ENCODE measurements at places on chromosomes 4 and X.

DNA sequence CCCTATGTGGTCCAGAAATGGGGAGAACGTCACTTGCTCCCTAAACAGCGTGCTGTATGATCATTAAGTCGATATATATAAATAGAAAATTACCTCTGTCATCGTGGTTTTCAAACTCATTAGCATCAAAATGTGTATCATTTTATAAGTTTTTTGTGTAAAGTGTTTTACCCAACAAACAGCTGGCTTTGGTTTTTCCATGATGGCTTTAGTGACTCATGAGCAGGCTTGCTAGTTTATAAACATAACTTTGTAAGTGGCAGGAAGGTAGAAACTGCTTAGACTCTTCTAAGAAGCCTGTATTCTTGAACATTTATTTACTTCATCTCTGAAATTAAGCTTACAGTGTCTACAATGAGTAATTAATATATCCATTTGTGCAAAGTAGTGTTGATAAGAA is 108.4 kb upstream of the DIPK2B start:
- DNase-seq: no peak

DNA sequence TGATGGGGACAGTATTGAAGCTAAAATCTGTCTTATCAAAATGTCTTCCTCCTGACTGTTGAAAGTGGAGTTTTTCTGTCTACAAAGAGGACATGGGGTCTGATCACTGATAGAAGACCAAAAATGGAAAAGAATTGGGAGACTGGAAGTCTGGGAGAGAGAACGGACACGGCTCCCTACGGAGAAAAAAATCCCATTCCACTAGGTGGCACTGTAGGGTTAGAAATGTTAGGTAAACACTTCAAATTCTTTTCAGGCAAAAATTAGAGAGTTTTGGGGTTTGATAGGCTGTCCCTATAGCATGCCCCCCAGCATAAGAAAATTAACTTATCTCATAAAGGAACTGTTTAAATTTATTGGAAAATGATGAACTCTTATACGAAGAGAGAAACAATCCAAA is 200.5 kb downstream of the FAM133A start:
- DNase-seq: no peak

DNA sequence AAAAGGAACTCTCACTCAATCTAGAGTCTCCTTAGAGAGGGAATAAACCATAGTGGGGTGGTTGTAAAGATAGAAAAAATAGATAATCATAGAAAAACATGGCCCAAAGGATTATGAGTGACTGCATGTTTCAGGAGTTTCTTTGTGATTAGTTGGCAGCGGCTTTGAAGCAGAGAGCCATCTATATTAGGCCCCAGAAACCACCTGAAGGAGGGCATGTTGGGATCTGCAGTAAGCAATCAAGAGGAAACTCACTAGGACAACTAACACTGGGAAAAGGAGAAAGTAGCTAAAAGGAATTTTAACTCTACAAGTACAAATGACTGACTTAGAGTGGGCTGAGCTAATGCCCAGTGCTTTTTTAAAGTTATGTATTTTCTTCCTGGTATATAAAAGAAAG is 269.2 kb upstream of the NRK start:
- no peak for DNase-seq

DNA sequence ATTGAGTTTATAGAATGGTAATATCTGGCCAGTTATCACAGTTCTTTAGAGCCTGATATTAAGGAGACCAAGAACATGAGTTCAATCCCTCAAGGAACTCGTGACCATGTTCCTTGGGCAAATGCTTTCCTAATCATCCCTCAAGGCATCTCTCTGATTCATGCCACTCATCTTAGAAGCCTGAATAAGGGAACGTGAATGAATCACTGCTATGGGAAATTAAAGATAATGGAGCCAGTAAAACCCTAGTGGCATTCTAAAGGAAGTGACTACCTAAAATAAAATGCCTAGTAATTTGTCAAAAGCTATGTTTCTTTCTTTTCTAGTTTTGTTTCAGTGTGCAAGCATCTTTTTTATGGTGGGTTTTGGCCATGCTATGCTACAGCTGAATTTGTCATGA is 1161.3 kb downstream of the C4orf33 start:
- DNase-seq: no peak

DNA sequence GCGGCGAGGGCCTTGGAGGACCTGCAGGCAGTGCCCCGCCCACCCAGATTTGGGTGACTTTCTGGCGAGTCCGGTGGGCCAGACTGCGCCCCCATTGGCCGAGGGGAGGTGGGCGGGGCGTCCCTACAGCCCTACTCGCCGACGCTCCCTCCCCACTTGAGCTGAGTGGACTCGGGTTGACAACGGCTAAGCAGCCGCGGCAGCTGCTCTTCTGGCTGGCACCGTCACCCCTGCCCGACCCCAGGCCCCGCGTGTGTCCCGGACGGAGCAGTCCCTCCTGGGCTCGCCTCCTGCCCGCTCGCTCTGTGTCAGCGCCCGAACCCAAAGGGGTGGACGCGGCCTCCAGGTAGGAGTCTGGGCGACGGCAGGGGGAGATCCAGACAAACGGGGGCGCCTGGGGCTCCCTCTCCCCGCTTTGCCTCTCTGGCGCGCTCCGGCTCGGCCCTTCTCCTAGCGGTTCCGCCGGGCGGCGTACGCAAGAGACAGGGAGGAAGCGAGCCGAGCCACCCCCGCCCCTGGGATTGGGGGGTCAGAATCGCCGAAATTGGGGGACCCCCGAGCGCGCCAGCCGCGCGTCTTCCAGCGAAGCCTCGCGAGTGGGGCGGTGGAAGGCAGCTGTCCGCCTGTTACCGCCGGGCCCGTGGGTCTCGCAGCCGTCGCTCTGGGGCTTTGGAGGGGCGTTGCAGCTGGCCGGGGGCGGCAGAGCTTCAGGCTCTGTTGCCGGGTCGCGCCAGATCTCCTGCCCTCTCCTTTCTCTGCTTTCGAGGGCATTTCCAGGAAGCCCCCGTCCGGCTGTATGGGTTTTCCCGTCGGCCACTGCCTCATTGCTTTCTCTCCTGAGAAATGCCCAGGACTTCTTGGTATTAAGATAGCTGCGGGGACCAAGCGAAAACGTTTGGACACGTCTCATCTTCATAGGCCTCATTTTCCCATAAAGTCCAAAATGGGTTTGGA is 46.3 kb downstream of the STARD8 start:
- DNase-seq: no peak

- no peak for DNase-seq
These were observed 110.8 kb upstream of the TRIM2 start for GRCh38 chr4:153093396-153093795.

DNA sequence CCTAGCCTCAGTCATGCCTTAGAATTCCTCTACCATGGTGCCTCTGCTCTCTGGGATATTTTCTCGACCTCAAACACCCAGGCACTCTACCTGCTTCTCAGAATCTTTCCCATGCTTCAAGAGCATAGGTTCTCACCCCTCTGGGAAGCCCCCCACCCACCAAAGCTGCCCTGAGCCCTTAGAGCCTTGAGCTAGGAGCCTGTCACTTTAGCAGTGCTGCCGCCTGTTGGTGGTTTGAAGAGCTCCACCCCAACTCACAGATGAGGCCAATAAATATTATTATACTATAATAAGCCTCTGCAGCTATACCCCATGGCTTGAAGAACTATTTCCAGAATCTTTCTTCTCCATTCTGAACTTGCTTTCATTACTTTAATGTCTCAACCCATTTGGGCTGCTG is 109.7 kb downstream of the RTL5 start:
- DNase-seq: no peak

GRCh38 chrX:118024482-118024881 is 92.1 kb downstream of the KLHL13 start:
- DNase-seq: no peak

GRCh38 chr4:38084877-38085711 is 124.9 kb downstream of the PTTG2 start:
- no peak for DNase-seq

DNA sequence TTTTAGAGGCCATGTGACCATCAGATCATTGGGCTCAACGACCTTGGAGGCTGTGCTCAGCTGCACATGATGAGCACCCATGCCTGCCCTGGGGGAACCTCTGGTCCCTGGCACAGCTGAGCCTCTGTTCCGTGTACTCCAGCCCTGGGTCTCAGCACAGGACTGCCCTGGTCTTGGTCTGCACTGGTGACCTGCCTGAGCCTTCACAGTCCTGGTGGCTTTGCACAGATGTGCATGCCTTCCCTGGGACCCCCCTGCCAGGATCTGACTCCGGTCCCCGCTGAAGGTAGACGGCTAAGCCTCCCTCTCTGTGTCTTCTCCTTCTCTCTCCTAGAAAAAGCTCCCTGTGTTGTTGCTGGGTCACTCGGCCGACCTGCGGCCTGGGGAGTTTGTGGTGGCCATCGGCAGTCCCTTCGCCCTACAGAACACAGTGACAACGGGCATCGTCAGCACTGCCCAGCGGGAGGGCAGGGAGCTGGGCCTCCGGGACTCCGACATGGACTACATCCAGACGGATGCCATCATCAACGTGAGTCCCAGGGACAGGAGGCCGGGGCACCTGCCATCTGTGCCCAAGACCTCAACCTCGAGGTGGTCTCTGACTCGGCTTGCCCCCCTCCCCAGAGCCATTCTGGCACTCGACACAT is 21.6 kb downstream of the HTRA3 start:
- no peak for DNase-seq

GRCh38 chr4:159598602-159599001 is 495.7 kb downstream of the RAPGEF2 start:
- no peak for DNase-seq

- DNase-seq: no peak
These were observed 216.4 kb upstream of the TET2 start for GRCh38 chr4:104930298-104930697.

GRCh38 chr4:48329193-48329592 is 12.1 kb upstream of the SLAIN2 start:
- no peak for DNase-seq

GRCh38 chr4:135204311-135204710 is 1002.7 kb upstream of the PABPC4L start:
- DNase-seq: no peak

DNA sequence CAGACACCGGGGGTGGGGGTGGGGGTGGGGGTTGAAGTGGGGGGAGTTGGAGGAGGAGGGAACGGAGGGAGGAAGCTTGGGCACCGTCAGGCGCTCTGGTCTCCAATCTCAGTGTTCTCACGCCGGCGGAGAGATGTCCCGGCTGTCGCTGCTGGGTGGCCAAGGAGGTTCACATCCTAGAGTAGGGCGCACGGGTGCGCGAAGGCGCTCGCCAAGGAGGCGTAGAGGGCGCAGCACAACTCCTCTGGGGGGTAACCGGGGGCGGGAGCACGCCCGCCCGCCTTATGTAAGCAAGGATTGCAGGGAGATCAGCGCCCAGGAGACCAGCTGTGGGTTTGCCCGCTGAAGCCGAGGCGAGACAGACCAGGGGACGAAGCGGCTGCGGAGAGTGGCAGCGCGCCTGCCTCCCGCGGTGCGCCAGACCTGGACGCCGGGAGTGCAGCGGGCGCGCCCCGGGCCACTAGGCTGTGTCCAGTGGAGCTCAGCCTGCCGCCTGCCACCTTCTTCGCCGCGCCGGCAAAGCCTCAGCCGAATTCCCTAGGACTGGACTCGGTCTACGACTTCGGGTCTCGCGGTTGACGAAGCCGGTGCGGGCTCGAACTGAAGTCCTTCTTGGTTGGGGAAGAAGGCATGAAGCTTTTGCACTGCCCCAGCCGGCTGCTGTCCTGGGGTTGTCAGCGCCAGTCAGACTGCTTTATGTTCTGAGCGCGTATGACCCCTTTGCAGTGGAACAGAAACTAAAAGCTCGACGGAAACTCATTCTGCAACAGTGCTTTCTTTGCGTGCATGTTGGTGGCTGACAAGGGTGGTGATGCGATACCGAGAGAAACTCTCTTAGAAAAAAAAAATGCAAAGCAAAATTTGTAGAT is 707 bp upstream of the UNC5C start:
- DNase-seq: no peak

DNA sequence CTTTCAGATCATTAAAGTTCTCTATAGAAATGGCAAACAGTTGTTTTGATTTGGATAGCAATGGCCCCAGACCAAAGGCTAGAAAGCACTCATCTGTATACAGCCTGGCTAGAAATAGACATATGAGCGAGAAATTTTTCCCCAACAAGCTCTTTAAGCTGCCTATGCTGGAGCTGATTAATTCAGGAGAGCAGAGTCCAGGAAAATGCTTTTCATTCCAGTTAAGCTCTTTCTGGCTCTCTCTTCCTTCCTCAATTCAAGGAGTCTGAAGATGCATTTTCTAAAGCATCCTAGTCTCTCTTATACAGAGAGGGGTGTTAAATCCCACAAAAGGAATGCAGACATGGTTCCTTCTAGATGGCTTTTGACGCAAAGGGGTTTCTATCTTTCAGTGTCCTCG is 141.7 kb upstream of the RAI2 start:
- no peak for DNase-seq

GRCh38 chrX:139172731-139173130 is 357.8 kb upstream of the F9 start:
- no peak for DNase-seq

GRCh38 chrX:68409194-68409593 is 24.1 kb downstream of the OPHN1 start:
- no peak for DNase-seq

GRCh38 chr4:181528570-181529184 is 714.5 kb upstream of the TENM3 start:
- no peak for DNase-seq

- DNase-seq: no peak
These were observed 548.9 kb downstream of the PPP4R3C start for GRCh38 chrX:26914232-26914631.

DNA sequence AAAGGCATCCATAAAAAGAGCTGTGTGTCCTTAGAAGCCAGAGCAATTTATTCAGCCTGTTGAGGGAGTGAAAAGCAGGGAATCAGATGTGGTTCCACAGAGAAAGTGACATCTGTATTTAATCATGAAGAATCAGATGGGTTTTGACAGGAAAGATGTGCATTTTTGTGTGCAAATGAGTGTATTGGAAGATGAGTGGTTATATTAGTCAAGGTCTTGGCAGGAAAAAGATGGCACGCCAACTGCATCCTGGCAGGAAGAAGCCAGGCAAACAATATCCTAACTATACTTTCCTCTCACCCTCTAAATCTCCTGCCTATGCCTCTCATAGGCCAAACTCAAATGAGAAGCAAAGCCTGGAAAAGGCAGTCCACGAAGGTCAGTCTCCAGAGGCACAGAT is 59.1 kb downstream of the SCFD2 start:
- no peak for DNase-seq

Data from cerebellar nuclear complex (tissue), 1 donor.